H54 (cell line): ENCODE measurements at places on chromosomes 7 and 10.

- DNase-seq = no peak
These were observed 123.9 kb upstream of the PPIF start for GRCh38 chr10:79223091-79224048.

GRCh38 chr7:1733206-1733907 is 63.3 kb downstream of the ELFN1 start:
- DNase-seq = no peak

DNA sequence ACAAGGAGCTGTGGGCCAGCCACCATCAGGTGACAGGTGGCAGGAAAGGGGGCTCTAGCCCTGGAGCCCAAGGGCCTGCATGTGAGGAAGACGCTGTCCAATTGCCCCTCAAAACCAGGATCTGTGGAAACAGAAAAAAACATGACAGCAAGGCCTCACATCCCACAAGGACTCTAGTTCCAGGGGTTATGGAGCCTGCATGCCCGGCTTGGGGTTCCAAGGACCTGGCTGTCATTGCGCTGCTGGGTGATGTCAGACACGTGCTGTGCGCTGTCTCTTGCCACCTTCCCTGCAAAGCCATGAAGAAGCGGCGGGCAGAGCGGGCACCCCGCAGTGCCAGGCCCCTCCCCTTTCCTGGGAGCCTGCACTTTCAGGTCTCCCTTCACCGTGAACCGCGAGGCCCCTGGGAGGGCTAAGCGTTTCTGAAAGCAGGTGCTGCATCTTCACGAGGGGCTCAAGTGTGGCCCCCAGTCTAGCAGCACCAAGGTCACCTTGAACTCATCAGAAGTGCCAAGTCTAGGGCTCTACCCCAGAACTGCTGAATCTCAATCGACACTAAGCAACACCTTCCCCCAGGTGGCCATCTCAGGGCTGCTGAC is 15.1 kb upstream of the CRYGN start:
- DNase-seq = no peak

DNA sequence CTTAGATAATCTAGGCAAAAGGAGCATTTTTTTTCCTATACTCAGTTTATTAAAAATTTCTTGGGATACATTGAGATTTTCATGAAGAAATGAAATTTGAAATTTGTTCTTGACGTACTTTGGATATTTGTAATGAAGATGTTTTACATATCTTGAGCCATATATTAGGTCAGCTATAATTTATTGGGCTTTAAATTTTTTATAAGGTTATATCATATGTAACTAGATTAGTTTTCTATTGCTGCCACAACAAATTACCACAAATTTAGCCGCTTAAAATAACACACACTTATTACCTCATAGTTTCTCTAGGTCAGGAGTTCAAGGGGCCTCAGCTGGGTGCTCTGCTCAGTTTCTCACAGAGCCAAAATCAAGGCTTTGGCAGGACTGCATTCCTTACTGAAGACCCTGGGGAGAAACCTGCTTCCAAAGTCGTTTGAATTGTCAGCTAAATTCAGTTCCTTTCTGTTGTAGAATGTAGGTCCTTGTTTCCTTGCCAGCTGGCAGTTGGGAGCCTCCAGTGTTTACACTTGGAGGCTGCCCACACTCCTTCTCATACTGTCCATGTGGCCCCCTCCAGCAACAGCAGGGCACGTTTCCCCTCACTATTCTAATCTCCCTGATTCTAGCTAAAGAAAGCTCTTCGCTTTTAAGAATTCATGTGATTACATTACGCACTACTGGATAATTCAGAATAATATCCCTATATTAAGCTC is 42.6 kb upstream of the DNAH11 start:
- DNase-seq = no peak

DNA sequence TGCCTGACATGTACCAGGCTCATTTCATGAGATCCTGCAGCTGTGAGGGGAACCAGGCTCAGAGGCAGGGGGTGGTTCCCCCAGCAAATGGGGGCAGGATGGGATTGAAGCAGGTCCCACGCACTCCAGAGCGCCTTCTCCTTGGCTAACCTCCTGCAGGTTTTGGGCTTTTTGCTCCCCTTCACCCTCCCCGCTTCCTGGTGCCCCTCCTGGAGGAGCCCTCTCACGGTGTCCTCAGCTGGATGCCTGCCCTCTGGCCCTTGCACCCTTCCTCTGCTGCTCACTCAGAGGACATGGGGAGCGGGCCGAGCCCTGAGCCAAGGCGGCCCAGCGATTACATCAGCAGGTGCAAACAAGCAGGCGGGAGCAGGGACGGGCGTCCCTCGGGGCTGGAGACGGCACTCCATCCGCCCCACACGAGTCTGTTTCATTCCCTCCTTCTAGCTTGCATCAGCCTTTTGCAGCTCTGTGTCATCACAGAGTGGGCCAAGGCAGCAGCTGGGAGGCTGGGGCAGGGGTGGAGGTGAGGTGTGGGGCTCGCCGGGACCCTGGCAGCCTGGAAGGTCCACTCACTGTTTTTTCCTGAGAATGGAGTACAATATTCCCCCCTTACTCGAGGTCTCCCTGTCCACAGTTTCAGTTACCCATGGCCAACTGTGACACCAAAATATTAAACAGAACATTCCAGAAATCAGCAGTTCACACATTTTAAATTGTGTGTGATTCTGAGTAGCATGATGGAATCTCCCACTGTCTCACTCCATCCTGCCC is 52.7 kb upstream of the SLC29A3 start:
- DNase-seq = no peak

- DNase-seq = no peak
These were observed 35.9 kb upstream of the SFTPD start for GRCh38 chr10:79984851-79985250.

- DNase-seq = no peak
These were observed 156.7 kb downstream of the TWIST1 start for GRCh38 chr7:18960725-18961124.
